Smooth muscle cell of bladder (primary cell): ENCODE measurements at places on chromosomes 3 and 15. TPM values are rescaled to one million over a fixed set of nuclear protein-coding genes. Genes with fewer than 3 reads are reported as not detected.

Gene WDR6
- total RNA-seq, result 41.8 and 81.0 TPM in 2 replicates

Gene AADACL2
- total RNA-seq, result not detected in 2 replicates

Gene GHRL
- total RNA-seq, result not detected in 2 replicates

Gene TMEM158
- 21.2 and 35.7 TPM in 2 replicates for total RNA-seq

Gene CYP1A1
- total RNA-seq, result 0.09 and 0.71 TPM in 2 replicates

Gene TIMP4
- 5.1 and 6.8 TPM in 2 replicates for total RNA-seq

Gene GABRA5
- 0.09 and 0.14 TPM in 2 replicates for total RNA-seq

Gene CSPG5
- 0.18 and 0.28 TPM in 2 replicates for total RNA-seq

Gene SLC28A1
- not detected in 2 replicates for total RNA-seq

Gene ZMYND10
- 0.28 and 1.1 TPM in 2 replicates for total RNA-seq

Gene GRIP2
- 0.55 and 0.71 TPM in 2 replicates for total RNA-seq

Gene CKMT1B
- not detected in 2 replicates for total RNA-seq

Gene WDR93
- total RNA-seq, result under 0.01 and 0.14 TPM in 2 replicates

Gene WDR49
- under 0.01 and 0.09 TPM in 2 replicates for total RNA-seq

Gene RABL3
- 12.1 and 18.8 TPM in 2 replicates for total RNA-seq

Gene PDCD7
- 12.5 and 15.0 TPM in 2 replicates for total RNA-seq

Gene ITIH1
- total RNA-seq, result 0.14 and 0.18 TPM in 2 replicates

Gene EIF3J
- 24.7 and 30.6 TPM in 2 replicates for total RNA-seq

Gene GOLGA6L25
- not detected in 2 replicates for total RNA-seq

Gene TRH
- 0.37 TPM in 1 of 2 replicates, not detected in the other for total RNA-seq

Gene DAZL
- not detected in 2 replicates for total RNA-seq

Gene CACNA2D3
- 0.14 and 0.18 TPM in 2 replicates for total RNA-seq

Gene GATM
- total RNA-seq, result 0.14 and 0.55 TPM in 2 replicates

Gene CDC25A
- total RNA-seq, result 1.00 and 1.3 TPM in 2 replicates

Gene LRRC34
- 1.1 and 1.4 TPM in 2 replicates for total RNA-seq

Gene SPTBN5
- 0.14 and 0.18 TPM in 2 replicates for total RNA-seq

Gene CHL1
- total RNA-seq, result 2.6 and 4.0 TPM in 2 replicates

Gene LRRC2
- 6.0 and 6.8 TPM in 2 replicates for total RNA-seq

Gene PHLDB2
- total RNA-seq, result 57.5 and 58.2 TPM in 2 replicates

Gene DNAH12
- under 0.01 and 0.18 TPM in 2 replicates for total RNA-seq

Gene GOLGA8Q
- total RNA-seq, result 1.3 and 3.6 TPM in 2 replicates

Gene PRTG
- total RNA-seq, result 1.6 and 2.4 TPM in 2 replicates
